Calu3 (cell line): ENCODE measurements at places on chromosomes 2 and 18.

DNA sequence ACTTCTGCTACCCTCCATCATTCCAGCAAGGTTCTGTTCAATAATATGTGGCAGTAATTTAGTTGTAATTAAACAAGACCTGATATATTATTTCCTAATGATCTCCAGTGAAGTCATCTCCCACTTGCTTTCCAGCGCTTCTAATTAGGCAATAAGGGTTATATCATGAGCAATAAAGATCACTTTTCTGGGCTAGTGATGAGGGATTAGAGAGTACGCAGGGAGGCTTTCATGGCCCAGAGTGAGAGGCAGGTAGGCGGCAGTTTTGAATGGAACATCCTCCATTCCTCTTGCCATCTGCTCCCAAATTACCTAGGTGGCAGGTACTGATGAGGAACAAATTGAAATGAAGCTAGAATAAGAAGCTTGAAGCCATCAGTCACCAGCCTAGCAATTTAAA is 358.1 kb upstream of the SYT4 start:
- DNase-seq: no peak

DNA sequence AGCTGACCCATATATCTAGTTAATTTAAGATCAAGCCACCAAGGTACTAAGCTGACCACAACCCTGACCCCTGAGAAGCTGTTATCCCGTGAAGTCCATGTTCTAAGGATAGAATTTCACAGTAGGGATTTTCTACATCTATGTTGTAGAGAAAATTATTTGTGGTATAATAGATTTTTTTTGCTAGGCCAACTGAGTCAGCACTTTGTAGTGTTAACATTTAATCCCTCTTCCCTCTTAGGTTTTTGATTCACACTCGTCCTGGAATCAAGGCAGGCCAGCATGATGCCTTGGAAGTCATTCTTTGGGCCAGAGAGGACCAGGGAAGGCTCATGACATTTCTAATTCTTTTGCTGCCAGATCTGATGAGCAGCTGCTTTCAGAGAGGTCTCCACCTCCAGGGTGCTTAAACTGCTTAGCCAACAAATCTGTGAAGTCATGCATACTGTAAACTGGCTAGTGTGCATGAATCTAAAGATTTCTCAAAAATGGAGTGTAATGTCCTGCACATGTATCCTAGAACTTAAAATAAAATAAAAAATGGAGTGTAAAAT is 102.5 kb downstream of the RBM43 start:
- DNase-seq: no peak

GRCh38 chr2:15942711-15943345 is 2.5 kb downstream of the MYCN start:
- DNase-seq: no peak

- no peak for DNase-seq
Measured at GRCh38 chr2:65878011-65878340, 445.6 kb upstream of the SPRED2 start.

DNA sequence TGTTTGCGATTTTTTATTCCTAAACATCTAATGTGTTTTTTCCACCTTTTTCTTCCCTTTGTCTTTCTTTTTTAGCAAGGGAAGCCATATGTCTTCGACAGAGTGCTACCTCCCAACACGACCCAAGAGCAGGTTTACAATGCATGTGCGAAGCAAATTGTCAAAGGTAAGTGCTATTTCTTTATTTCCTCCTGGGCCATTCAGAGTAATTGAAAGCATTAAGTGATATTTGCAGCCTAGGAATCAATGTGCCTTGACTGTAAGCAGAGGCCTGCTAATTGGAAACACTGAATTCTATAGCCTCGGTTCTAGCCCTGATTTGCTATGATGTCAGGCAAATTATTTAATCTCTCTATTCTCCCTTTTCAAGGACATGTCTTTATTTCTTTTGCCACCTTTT is 47.0 kb downstream of the KIF5C start:
- no peak for DNase-seq

DNA sequence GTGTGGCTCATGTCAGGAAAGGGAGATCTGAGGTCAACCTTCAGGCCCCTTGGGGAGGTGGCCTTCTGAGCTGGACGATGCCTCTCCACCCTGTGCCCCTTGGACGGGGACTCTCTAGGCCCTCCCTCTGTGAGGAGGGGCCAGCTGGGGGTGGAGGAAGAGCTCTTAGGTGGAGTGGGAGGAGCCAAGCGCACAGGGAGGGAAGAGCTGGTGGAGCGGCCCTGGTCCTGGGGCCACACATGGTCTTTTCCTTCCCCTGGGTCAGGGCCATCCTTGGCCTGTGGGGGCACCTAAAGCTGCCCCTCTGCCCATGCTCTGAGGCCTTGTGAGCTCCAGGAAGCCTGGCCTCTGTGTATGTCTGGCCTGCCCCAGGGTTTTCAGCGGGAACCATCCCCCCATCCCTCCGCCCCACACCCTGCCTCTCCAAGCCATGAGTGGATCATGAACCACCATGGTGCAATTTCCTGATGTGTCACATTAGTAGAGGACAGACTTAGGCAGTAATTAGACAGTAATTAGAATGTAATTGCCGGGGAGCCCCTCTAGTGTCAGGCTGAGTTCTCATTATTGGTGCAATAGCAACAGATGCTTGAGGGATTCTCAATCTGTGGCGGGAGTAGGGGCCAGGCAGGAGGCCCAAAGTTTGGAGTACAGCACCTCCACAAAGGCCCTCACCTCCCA is 63.0 kb downstream of the GLI2 start:
- no peak for DNase-seq

- peak; percentile 52 for DNase-seq
Measured at GRCh38 chr18:73670524-73670923, 477.1 kb downstream of the FBXO15 start.

DNA sequence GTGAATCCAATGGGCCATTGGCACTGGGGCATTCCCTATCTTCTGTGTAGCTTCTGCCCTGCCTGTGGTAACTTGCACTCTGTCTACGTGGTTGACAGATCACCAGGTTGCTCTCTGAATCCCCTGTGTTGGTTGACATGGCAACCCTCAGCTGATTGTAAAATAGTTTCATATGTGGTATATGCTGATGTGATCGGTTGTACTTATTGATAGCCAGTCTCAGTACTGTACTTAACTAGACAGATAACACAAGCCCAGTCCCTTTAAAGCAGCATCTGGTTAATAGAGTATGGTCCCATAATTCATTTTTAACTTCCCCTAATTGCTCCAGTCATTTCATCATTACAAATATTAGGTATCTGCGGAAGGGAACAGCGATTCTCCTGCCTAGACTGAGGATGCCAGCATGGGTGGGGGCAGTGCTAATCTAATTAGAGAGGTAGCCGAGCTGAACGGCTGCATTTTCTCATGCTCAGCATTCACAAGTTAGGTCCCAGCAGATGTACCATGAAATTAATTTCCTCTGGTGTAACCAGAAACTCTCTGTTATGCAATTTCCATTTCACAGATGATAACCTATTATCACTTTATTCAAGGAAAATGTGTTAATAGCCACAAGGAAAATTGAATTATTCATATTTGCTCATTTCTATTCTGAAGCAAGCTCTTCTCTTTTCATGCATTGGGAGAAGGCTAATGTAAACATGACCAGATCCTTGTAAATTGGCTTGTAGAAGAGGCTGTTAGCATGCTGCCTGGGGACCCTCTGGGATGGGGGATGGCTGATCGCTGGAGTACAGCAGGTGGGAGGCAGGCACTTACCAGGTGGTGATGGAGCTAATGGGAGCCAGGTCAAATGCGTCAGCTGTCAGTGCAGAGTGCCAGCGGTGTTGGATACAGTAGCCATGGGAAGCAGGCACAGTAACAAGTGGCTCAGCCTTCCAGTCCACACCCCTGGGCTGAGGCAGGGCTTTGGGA is 608.3 kb downstream of the GALR1 start:
- no peak for DNase-seq

GRCh38 chr2:162106146-162106551 is 32.1 kb upstream of the DPP4 start:
- DNase-seq: no peak

GRCh38 chr2:54456612-54457322 is 640 bp downstream of the SPTBN1 start:
- peak; percentile 39 for DNase-seq

DNA sequence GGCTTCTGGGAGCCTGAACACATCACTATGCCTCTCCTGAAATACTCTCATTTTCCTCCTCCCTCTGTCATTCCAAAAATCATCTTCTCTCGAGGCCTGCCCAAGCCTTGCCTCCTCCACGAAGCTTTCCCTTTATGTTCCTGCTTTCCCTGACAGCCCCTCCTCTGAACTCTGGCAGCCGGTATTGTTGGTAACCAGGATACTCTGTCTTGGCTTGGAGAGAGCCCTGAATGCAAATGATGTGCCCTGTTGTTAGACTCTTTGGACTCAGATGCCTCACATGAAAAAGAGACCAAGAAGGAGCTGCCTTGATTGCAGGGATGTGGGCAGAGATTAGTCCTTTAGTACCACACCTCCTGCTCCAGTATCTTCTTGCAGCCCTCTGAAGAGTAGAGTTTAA is 138.5 kb upstream of the DLX2 start:
- DNase-seq: no peak

GRCh38 chr2:199994371-199994770 is 39.0 kb downstream of the MAIP1 start:
- DNase-seq: no peak

- no peak for DNase-seq
Measured at GRCh38 chr2:148875387-148876051, 492 bp downstream of the KIF5C start.

- no peak for DNase-seq
Measured at GRCh38 chr2:227568852-227569169, 29.9 kb upstream of the SCYGR2 start.

DNA sequence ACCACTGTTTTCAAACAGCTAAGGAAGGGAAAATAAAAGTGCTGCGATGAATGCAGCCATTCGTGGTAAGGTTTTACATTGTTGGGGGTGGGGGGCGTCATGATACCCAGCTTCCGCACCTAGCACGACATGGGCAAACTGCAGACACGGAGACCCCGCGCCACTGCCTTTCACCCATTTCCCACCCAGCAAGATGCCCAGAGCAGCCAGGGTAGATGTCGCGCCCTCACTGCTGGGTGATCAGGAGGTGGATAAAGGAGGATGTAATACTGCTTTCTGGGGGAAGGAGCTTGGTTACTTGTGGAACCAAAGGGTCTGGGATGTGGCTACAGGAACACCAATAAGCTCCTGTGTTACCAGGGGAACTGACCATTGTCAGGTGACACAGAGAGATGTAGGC is 138.4 kb downstream of the ZNF516 start:
- no peak for DNase-seq

DNA sequence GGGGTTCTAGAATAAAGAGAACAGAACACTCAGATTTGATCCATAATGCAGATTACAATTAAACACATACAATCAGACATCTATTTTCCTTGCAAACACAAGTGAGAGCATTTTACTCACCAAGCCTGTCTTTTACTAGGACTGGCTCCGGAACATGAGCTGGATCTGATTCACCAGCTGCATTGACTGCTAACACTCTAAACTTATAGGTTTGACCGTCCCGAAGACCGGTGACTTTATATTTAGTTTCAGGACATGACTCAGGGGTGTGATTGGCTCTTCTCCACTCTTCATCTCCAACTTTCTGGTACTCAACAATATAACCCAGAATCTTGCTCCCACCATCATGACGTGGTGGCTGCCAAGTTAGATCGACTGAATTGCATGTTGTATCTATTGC is 112.4 kb downstream of the PLEKHA3 start:
- no peak for DNase-seq

DNA sequence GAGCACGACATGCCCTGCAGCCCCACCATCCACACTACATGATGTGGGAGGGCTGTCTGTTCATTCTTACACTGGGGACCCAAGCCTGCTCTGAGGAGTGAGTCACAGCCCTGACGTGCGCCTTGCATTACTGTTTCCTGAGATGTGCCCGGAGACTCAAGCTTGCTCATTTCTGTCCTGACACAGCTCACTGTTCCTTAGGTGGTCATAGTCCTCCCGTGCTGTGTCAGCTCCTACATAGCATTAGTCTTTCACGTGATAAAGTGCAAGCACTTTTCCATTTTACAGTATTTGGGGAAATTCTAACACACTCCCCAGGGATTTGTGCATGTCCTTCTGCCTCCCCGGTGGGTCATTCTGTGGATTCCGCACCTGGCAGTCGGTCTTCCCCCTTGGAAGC is 46.2 kb upstream of the TRIM43B start:
- no peak for DNase-seq

- DNase-seq: no peak
Measured at GRCh38 chr18:79223431-79223830, 154.2 kb downstream of the ATP9B start.

DNA sequence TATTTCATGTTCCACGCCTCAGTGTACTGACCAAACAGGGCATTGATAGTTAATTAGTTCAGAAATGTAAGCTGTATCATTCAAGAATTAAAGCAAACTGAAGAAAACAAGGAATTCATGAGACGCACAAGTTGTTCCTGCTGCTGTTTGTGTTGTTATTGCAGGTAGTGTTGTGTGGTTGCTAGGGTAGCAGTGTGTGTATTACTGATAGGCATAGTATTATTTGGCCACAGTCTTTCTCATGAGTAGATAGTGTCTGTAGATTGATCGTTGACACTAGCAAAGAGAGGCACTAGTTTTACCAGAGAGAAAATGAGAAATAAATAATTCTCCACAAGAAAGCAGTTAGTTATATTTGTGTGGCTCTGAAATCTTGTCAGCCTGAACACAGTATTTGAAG is 548.6 kb downstream of the LRP1B start:
- DNase-seq: no peak

DNA sequence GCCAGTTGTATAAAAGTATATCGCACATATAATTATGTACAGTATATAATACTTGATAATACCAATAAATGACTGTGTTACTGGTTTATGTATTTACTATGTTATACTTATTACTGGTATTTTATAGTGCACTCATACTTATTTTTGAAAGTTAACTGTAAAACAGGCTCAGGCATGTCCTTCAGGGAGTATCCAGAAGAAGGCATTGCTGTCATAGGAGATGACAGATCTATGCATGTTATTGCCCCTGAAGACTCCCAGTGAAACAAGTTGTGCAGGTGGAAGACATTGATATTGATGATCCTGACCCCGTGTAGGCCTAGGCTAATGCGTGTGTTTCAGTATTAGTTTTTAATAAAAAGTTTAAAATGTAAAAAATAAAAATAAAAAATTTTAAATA is 20.3 kb upstream of the ASXL3 start:
- DNase-seq: no peak

- DNase-seq: no peak
Measured at GRCh38 chr2:219220652-219221402, 2.1 kb upstream of the ABCB6 start.

DNA sequence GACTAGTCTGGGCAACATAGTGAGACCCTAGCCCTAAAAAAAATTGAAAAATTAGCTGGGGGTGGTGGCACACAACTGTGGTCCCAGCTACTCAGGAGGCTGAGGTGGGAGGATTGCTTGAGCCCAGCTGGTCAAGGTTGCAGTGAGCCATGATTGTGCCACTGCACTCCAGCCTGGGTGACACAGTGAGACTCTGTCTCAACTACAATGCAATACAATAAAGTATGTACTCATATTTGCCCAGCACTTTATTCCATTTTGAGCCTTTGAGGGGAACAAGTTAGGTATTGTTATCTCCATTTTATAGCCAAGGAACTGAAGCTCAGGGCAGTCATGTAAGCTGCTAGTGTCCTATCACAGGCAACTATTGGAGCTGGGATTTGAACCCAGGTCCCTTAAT is 49.3 kb upstream of the PLB1 start:
- no peak for DNase-seq
